IPS-NIHi11 (cell line): ENCODE measurements at places on chromosomes 5 and 9.

DNA sequence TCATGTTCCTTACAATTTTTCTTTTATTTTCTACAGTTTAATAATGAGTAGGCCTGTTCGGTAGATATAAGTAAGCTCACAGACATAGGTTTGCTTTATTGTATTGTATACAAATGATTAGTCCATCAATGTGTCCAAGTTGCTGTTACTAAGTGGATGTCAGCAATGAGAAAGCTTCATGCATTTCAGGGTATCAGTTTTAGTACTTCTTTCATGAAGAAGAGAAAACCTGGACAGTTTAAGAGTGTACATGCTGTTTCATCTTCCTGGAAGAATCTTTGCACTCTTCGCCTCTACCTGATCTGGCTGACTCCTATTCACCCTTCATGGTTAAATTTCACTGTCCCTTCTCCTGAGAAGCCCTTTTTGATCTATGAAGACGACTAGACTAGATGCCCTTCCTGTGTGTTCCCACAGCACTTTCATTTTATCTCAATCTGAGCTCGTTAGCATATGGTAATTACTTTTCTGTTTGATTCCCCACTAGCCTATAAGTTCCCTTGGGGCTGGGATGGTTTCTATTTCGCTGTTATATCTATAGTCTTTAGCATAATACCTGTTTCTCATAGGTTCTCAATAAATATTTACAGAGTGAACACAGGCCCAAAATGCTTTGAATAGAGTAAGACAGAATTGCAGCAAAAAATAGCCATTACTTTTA, 70.7 kb downstream of the CETN3 start:
- DNase-seq, result no peak

- peak; percentile 38 for DNase-seq
Measured at GRCh38 chr5:35230038-35230611, at the start of gene PRLR. Gene PRLR (minus strand): TSS chr5:35230487. CDS start chr5:35089620, 140,867 bp downstream.

DNA sequence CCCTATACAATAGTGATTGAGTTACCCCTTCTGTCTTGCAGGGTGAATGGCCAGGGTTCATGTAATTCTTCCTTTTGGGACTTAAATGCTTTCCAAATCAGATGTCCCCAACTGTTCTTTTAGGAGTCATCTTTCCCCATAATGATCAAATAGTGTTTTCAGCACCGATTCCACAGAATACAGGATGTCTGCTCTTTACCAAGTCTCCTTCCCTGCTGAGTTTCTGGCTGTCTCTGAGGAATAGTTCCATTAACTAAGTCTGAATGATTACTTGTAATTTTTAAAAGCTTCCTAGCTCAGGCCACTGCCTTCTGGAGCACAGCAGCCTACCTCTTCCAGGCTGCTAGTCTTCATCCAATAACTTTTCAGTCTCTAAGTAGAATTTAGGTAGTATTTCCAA, 630.7 kb upstream of the ZNF608 start:
- DNase-seq, result no peak

GRCh38 chr5:59955241-59955640, 61.7 kb upstream of the PDE4D start:
- no peak for DNase-seq

DNA sequence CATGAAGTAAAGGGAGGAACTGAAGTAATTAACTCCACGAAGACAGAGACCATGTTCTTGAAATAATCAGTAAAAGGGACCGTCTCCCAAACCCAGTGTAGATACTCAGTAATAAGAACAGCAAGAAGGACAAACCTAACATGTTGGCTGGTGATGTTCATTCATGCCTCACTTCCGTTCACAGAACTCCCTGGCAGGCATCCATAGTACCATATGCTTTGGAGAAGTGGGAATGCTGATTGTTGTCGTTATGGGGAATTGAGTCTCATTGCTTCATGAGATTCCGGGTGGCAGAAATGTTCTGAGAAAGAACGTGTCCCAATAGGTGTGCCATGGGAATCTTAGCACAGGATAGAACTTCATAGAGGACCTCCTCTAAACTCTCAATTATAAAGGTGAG, 452.3 kb downstream of the ZSWIM6 start:
- DNase-seq, result no peak

DNA sequence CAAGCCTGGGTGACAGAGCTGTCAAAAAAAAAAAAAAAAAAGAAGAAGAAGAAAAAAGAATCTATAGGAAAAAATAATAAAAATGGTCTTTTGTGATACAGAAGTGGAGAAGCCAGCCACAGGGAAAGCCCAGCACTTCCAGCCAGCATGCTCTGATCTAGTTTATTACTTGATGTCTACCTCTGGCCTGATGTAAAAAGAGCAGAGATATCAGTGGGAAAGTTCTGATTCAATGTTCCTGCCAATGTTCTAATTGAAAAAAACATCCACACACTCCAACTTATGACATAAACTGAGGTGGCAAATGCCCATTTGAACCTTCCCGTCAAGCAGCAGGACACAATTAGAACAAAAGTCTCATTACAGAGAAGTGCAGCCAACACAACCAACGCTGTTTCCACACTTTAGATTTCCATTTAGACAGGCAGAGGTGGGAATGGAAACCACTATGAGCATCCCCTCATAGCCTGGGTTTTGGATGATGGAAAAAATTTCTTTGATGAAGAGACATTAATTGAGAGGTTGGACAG, 5.7 kb downstream of the RBM18 start:
- no peak for DNase-seq

GRCh38 chr5:1788200-1788599, 11.4 kb downstream of the MRPL36 start:
- no peak for DNase-seq

DNA sequence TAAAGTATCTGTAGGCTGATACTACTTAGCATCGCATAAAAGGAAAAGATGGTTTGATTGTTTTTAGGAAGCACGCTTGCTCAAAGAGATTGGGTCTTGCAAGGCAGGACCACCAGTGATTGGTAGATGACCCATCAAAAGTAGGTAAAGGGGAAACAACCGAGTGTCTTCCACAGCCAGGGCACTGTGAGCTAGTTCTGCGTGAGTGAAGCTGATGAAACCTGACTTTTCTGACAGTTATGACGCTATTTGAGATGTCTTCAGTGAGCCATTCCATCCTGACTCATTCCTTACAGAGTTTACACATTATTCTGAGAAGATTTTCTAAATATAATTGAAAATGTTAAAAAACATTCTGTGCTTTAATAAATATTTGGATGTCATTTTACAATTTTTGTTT, 49.7 kb downstream of the BASP1 start:
- DNase-seq, result no peak

GRCh38 chr5:119016125-119016774, 27.9 kb upstream of the DTWD2 start:
- DNase-seq, result no peak

DNA sequence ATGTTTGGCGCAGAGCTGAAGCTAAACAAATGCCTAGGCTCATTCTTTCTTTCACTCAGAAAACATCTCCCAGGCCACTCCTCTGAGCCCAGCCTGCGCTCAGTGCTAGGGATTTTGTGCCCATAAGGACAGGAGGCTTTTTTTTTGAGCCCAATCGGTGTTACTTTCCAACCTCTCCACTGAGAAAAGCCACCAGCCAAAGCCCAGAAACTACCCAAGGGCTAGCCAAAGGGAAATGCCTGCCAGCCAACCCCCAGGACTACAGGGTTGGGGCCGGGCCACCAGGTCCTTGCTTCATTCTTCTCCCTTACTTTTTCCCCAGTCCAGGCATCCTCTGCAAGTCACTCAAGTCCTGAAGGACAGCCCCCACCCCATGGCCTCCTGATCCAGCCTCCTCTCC, 134.7 kb downstream of the PAX5 start:
- no peak for DNase-seq
